Hypothalamus (tissue), 51 donors: ENCODE measurements at places on chromosomes 16 and 17.

- no peak for DNase-seq
These were observed 53.7 kb downstream of the AMFR start for GRCh38 chr16:56371660-56371937.

- no peak for DNase-seq
These were observed 166.3 kb upstream of the FOXF1 start for GRCh38 chr16:86343796-86344585.

DNA sequence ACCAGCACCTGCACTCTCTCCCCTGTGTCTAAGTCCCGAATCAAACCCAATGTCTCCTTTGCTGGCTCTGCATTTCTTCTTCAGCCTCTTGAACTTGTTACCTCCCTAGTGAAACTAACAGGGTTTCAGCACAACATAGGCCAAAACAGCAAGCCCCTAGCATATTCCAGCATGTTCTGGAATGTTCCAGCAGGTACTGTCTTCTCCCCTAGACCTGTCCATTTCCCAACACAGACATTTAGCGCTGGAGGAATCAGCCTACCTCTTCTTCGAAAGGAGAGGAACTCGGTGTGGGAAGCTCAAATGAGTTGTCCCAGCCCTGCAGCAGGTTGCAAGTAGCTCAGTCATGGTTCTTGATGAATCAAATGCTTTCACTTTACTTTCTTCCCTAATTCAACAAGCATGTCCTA lies 47.1 kb downstream of the LITAF start:
- no peak for DNase-seq

DNA sequence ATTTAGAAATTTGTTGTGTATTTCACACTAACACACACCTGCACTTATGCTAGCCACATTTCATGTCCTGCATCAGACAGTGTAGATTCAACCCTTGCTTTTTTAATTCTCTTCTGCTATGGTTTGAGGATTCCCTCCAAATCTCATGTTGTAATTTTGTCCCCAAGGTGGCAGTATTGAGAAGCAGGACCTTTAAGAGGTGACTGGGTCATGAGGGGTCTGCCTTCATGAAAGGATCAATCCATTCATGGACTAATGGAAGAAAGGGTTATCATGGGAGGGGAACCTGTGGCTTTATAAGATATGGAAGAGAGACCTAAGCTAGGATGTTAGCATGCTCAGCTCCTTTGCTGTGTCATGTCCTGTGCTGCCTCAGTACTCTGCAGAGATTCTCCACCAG lies 1032.2 kb downstream of the CDH11 start:
- no peak for DNase-seq

DNA sequence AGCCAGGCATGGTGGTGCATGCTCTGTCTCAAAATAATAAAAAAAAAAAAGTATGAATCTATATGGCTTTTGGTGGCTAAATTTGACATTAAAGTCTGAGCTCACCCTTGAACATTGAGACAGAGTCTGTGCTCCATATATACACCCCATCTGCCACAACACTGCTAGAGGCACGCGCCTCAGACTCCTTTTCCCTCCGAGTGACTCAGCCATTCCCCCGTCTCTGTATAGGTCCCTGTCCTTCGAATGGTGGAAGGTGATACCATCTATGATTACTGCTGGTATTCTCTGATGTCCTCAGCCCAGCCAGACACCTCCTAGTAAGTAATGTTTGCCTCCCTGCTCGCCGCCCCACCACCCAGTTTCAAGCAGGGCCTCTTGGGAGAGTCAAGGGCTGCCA lies 4.5 kb upstream of the EFNB3 start:
- no peak for DNase-seq

- no peak for DNase-seq
These were observed 52.6 kb downstream of the HIC1 start for GRCh38 chr17:2107506-2107905.

GRCh38 chr17:3718201-3718600 lies 5.5 kb upstream of the HASPIN start:
- DNase-seq = no peak

GRCh38 chr16:48820379-48820778 lies 210.4 kb upstream of the N4BP1 start:
- no peak for DNase-seq

GRCh38 chr17:58308173-58308984 lies 20.2 kb downstream of the TSPOAP1 start:
- DNase-seq = no peak

GRCh38 chr17:81553018-81553615 lies 964 bp upstream of the FAAP100 start:
- peak; percentile 31 for DNase-seq

DNA sequence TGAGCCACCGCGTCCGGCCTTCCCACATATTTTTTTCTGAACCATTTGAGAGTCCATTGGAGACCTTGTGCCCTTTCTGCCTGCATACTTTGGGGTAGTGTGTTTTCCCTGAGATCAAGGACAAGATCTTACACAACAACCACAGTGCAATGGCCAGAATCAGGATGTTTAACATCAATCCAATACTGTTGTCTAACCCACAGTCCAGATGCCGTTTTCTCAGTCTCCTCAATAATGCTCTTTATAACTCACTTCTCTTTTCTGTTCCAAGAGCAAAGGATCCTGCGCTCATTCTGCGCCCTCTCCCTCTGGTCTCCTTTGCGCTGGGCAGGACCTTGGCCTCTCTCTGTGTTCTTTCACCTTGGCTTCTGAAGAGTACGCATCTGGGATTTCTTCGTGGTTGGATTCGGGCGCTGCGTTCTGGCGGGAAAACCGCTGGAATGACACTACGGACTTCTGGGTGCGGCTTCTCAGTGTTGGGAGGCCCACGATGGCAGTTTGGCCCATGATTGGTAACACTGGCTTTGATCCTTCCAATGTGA lies 16.6 kb downstream of the CBX4 start:
- DNase-seq = no peak

DNA sequence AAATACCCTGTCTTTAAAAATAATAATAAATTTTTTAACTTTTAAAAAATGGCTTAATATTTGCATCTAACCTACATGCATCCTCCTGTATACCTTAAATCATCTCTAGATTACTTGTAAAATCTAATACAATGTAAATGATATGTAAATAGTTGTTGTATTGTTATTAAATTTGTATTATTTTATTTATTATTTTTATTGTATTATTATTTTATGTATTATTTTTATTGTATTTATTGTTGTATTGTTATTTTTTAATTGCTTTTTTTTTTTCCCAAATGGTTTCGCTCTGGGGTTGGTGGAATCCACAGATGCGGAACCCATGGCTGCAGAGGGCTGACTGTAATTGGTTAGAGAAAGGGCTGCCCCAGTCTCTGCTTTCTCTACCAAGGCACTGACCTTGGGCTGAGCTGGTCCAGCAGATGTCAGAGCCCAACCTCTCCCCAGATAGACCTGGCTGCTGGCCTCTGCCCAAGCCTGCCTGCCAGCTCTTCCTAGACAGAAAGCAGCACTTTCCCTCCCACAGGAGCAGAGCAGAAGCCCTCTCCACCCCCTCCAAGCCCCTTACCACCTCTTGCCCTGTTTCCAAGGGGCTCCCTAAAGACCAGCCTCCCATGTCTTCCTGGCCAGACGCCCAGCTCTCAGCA lies 183.8 kb downstream of the GSG1L start:
- no peak for DNase-seq

DNA sequence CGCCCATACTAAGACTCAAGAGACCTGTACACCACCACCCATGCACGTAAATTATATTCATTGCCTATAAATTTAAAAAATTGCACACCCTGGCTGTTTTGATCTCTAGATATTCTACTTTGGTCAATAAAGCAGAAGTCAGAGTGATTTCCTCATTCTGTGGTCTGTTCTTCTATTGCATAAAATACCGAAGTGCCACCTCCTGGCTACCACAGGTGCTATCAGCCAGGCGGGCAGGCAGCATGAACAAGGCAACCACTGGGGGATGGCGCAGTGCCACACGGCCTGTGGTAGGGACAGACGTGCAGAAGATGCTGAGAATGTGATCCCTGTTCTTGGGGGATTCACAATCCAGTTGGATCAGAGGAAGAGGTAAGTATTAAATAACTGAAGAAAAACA lies 122.3 kb downstream of the CDK5R1 start:
- DNase-seq = no peak

DNA sequence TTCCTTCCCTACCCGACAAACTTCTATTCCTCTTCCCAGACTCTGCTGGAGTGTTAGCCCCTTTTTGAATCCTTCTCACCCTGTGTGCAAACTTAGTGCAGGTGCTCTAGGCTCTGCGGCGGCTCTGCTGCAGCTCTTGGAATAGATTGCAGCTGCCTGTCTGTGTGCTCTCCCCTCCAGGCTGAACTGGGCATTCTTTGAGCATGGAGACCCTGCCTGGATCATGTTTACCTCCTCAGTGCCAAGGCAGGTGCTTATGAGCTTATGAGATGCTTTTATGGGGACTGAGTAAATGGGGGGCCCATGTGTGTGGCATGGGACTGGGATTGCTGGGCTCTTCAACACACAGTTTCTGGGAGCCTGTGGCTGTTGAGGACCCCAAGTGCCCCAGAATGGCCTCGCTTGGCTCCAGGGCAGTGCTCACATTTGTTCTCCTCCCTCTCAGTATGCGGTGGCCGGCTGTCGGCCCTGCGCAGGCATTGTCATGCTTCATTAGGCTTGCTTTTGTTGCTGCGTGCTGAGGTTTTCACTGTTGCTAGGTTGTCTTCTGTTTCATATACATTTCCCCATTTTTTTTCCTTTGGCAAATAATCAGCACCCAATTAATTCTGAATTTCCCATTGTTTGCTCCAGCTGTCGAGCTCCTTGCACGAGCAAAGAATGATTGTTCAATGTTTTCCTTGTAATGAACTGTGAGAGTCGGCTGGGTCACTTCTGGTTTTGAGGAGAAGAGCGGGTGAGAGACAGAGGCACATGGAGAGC lies 185.5 kb upstream of the NLRP1 start:
- DNase-seq = no peak

GRCh38 chr17:37796076-37796475 lies 51.2 kb upstream of the HNF1B start:
- no peak for DNase-seq

DNA sequence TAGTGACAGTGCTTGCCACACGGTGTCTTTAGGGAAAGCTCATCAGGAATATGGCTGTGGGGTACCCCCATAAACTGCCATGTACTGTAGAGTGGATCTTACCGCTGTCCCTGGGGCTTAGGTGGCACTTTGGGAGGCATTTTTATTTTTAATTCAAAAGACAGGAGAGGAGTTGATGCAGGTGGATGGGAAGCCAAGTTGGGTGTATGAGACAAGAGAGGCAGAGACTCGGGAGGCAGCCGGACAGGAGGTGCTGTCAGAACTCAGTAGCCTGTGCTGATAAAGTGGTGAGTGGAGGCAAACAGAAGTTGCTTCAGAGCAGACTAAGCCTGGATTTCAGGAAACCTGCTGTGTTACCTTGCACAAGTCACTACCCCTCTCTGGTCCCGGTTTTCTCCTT lies 185.9 kb downstream of the TMEM132E start:
- no peak for DNase-seq

DNA sequence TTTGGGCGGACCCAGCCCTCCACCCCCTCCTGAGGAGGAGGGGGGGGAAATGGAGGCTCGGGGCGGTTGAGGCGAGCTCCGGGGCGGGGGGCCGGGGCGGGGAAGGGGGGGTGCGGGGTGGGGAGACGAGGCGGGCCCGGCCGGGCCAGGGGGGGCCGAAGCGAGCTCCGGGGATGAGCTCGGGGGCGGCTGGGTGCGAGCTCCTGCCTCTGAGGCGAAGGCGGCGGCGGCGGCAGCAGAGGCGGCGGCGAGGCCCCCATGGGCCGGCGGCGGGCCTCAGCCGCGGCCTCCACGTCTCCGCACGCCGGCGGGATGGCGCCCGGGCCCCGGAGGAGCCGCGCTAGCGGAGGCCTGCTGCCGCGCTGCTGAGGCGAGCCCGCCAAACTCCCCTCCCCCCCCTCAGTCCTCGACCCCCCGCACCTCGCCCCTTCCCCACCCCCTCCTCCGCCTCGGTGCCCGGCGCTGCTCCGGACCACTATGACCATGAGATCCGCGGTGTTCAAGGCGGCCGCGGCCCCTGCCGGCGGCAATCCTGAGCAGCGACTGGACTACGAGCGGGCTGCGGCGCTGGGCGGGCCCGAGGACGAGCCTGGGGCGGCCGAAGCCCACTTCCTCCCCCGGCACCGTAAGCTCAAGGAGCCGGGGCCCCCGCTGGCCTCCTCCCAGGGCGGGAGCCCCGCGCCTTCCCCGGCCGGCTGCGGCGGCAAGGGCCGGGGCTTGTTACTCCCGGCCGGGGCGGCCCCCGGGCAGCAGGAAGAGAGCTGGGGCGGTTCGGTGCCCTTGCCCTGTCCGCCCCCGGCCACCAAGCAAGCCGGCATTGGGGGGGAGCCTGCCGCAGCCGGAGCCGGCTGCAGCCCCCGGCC lies 596 bp downstream of the MSL1 start:
- no peak for DNase-seq
